Suppressor macrophage (primary cell): ENCODE measurements at places on chromosomes 7 and 10.
A peak's percentile ranks its signal among the peaks of the same experiment; 100 is the strongest.

GRCh38 chr7:782718-783449, 49.4 kb upstream of the SUN1 start:
- no peak for DNase-seq

DNA sequence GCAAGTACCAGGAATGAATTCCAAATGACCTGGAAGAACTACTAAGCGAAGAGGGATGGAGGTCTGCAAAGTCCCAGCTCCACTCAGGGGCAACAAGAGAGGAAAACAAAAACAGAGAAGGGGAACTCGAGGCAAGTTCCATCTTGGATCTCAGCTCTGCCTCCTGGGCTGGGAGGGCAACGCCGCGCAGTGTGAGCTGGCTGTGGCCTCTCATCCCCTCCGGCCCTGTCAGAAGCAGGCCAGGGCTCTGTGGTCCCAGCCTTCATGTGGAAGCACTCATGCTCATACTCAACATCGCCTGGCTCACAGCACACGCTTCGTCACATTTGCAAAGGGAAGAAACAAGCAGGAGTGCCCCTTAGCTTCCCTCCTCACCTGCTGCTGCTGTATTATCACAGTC, 627.9 kb upstream of the MGMT start:
- DNase-seq = no peak

DNA sequence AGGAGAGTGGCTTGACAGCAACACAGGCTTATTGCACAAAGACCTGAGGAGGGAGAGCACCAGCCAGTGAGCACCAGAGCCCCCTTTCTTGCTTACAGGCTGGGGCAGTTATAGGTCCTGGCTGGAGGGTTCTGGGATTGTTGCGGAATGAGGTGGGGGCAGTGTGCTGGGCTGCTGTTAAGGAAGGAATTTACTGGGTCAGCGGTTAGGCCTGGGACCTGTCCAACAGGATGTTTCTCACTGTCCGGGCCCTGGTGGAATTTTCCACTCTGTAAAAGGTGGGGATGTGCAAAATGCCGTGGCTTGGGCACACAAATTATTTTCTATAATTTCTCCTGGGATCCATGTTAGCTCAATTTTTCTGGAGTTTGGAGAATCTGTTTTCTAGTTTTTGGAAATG, 757.3 kb downstream of the TYW1 start:
- no peak for DNase-seq

- DNase-seq = peak; percentile 22
Observed at GRCh38 chr10:73117976-73118743, 7.9 kb downstream of the NUDT13 start.

GRCh38 chr7:1693991-1694524, 24.0 kb downstream of the ELFN1 start:
- no peak for DNase-seq

GRCh38 chr7:142500366-142500765, 242.5 kb upstream of the PRSS58 start:
- DNase-seq = no peak

- no peak for DNase-seq
Observed at GRCh38 chr7:132713893-132714292, 137.6 kb upstream of the PLXNA4 start.

DNA sequence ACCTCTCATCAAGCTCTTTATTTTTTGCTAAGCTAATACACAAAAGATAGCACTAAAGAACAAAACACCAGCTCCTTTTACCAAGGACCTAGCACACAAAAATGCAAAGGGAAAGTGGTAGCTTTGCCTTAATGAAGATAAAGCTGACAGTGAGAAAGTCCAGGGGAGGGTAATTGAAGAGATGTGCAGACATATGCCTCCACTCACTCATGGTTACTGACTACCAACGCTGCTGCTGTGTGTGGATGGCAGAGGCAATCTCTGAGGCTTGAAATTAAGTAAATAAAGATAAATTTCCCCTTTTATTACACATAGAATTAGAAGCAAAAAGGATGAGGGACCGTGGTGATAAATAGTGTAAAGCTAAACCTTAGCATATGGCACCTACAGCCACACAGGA, 87.0 kb downstream of the HGF start:
- DNase-seq = no peak

DNA sequence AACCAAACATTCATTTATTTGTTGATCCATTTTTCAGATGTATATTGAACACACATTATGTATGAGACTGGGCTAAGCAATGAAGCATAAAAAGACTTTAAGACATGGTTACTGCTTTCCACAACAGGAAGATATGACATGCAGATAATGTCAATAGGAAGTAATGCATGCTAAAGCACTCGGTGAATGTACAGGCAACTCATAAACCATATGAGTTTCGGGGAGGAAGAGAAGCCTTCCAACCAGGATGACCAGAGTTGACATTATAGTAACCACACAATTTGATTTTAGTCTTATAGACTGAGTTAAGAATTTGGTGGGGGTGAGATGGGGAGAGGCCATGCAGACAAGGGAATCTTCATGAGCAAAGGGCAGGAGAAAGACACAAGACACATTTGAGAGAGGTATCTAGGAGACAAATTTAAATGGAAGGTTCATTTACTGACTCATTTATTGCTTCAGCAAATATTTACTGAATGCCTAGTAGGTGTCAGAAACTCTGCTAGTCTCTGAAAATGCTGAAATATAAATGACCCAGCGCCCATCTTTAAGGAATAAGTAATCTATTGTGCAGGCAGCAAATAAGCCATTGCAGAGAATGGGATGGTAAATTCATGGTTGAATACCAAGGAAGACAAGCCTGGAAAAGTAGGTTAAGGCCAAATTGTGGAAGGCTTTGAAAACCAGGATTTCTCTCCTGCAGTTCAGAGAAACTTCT, 19.0 kb upstream of the SLK start:
- no peak for DNase-seq

- no peak for DNase-seq
Observed at GRCh38 chr7:18770822-18771221, 275.3 kb downstream of the HDAC9 start.

DNA sequence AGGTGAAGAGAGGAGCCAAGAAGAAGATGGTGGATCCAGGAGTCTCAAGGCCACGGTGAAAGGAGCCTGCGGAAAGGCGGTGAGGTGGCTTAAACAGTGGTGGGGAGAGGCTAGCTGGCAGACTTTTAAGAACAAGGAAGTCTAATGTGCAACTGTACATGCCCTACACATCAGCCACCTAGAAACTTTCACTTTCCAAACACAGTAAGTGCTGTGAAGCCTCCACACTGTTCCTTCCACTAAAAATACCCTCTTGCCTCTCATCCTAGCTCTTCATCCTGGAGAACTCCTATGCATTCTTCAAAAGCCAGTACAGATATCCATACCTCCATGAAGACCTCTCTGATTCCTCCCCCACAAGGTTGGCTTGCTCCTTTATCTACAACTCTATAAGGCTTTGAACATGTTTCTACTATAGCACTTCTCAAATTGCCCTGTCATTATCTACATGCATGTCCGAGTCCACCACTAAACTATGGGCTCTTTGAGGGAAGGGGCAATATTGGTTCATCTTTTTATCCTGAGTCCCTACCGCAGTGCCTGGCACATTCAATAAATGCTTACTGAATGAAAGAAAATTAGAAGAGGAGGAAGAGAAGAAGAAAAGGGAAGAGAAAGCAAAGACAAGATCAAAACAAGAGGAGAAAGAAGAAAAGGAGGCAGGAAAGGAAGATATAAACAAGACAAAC, 54.2 kb downstream of the DNAJC12 start:
- peak; percentile 31 for DNase-seq

DNA sequence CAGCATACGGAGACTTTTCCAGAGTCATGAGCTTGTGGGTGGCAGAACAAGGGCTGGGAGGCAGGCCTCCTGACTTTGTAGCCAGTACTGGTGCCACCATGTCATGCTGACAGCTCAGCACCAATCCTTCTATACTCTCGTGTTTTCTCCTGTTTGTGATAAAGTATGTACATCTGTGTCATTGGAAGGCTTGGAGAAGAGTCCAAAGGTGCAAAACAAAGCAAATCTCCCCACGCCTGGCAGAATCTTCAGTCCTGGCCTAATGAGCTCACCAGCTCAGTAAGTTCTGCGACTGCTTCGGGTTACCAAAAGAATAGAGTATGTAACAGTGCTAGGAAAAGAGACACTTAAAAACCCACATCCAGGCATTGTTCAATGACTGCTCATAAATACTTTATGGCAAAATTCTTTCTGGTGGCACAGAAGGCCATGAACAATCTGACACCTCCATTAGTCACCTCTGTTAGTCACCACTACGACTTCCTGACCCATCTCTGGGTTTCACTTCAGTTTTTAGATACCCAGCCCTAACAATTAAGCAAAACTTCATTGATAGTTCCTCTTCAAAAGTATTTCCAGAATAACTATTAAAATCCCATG, 24.5 kb downstream of the STEAP1 start:
- peak; percentile 87 for DNase-seq

DNA sequence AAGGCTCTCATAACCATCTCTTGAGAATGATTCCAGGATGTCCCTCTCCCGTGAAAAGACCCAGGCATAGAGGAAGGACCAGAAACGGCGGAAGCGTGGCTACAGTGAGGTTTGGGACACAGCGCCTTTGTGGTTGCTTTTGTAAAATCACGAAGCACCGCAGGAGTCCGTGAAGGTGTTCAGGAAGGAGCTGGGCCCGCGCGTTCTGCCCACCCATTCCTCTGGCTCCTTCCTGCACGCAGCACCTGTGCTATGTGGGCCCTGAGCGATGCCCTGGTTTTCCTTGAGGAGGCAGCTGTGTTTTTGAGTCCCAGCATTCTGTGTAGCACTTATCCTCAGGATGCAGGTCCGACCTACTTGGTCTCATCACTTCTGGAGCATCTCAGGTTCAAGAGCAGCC, 112.8 kb downstream of the TRRAP start:
- no peak for DNase-seq

- peak; percentile 31 for DNase-seq
Observed at GRCh38 chr10:79905322-79906314, 43.3 kb downstream of the SFTPD start.

- DNase-seq = no peak
Observed at GRCh38 chr10:20443094-20443493, 454.0 kb downstream of the NEBL start.

DNA sequence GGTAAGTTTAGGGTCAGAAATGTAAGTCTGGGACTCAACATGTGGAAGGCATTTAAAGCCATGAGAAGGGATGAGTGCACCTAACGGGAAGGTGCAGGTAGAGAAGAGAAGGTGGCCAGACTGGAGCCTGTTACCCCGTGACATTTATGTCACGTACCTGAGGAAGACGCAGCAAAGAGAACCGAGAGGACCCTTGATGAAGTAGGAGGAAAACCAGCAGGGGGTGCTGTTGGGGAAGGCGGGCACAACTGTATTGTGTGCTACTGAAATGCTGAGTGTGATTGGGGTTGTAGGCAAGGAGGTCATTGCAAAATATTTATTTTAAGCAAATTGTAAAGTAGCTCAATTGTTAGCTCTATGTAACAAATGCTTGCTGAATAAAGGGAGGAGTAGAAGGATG, 338.2 kb upstream of the PRKCQ start:
- peak; percentile 44 for DNase-seq

DNA sequence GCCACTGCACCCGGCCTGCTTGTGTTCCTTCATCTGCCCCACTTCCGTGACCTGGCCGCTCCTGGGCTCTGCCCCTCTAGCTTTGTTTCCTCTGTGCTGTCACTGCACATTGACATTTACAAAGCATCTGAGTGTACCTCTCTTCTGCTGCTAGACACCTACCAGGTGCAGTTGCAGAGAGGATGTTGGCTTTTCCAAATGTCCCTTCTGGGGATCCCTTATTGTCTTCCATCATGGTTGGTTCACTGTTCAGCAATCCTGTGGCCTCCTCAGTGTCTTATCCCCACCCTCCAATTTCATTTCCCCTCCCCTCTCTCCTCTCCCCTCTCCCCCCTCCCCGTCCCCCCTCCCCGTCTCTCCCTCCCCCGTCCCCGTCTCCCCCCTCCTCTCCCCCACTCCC, 13.8 kb downstream of the VWA2 start:
- DNase-seq = no peak

- no peak for DNase-seq
Observed at GRCh38 chr7:112199035-112199655, 7.1 kb downstream of the DOCK4 start.

DNA sequence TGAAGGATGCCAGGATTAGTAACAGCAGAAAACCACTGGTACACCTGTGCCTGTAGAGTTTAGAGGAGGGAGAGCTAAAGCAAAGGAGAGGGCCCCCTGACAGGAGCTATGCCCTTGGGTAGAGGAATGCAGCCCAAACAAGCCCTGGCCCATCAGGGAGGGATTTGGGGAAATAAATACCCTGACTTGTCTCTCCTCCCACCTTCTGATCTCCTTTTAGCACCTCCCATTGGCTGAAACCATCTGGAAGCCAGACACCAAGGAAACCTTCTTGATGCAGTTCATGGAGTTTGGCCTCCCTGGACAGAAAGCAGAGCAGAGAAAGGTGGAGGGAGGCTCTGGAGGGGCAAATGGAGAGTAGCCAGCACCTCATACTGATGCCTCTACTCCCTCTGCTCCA, 45.3 kb downstream of the ADRA2A start:
- DNase-seq = no peak

DNA sequence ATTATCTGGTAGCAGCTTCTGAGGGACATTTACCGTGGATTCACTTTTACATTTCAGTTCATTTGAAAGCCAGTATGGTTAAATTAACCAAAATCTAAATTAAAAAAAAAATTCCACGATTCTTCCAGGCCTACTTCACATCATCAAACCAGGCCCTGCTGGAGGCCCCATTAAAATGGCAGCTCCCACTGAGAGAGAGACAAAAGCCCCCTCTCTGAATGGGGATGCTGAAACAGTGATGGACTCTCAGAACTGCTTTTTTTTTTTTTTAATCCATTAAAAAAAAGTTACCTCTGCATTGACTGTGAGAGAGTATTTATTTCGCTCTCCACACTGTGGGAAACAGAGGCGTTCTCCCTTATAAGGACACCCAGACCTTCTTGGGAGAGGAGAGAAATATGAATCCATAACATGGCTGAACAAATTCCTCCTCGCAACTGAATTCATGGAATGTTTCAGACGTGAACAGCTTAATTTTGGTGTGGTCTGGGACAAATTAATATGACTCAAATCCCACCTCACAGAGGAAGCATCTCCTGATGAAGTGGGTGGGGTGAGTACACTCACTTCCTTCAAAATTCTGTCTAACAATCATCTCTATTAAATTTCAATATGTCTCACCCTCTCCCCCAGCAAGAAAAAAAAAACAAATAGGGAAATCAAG, 73.5 kb downstream of the SAMD9 start:
- peak; percentile 10 for DNase-seq

DNA sequence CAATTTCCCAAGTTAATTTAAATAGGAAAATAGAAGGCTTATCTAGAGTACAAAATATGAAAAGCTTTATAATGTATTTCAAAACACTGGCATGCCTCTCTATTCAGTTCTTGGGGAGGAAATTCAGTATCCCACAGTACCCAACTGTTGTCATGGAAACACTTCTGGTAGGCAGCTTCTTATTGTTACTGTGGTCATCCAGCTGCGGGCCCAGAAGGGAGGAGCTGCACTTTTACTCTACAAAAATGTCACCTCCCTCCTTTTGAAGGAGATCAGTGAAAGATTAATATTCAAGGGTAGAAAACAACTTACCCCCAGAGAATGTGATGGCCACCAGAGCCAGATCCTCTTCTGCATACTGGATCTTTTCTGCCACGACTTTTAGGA, 202.8 kb downstream of the RAPGEF5 start:
- no peak for DNase-seq
